ENCODE measurements at places on chromosomes 5 and 9.

- no peak for DNase-seq
Measured at GRCh38 chr9:20640331-20641187, 18.3 kb upstream of the MLLT3 start.

DNA sequence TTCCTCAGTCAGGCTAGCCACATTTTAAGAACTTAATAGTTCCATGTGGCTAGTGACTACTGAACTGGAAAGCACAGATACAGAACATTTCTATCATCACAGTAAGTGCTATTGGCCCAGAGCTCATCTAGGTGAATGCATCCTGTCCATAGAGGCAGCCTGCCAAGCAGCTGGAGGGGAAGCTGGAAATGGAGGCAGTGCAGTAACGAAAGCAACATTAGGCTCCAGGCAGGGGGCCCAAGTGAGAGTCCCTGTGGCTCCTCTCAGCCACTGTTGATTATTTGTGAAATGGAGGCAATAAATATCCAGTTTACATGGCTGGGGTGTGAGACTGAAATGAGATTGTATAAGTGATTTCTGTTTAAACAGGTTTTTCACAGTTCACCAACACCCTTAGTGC, 227.2 kb upstream of the KLF9 start:
- no peak for DNase-seq

- no peak for DNase-seq
Measured at GRCh38 chr9:130631331-130632080, 32.9 kb upstream of the PRDM12 start.

- DNase-seq = no peak
Measured at GRCh38 chr9:131745610-131746009, 5.7 kb upstream of the RAPGEF1 start.

DNA sequence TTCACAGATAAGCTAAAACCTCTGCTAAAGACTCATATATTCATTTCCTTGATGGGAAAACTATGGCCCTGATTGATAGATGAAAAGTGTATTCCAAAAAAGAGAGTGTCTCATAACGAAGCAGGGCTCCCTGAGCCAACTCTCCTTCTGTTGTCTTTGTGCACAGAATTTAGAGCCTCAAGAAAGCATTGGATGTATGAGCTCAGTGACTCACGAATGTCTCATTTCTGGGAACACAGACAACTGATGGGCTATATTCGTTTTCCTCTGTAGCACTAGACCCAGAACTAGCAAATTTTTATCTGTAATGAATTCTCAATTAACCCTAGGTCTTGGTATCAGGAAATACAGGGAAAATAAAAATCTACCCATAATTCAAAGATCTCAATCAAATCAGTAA, 88.4 kb downstream of the LMNB1 start:
- no peak for DNase-seq

GRCh38 chr9:119963258-119963797, 594.1 kb upstream of the BRINP1 start:
- no peak for DNase-seq

GRCh38 chr9:77981332-77981731, 50.3 kb downstream of the GNAQ start:
- DNase-seq = no peak

DNA sequence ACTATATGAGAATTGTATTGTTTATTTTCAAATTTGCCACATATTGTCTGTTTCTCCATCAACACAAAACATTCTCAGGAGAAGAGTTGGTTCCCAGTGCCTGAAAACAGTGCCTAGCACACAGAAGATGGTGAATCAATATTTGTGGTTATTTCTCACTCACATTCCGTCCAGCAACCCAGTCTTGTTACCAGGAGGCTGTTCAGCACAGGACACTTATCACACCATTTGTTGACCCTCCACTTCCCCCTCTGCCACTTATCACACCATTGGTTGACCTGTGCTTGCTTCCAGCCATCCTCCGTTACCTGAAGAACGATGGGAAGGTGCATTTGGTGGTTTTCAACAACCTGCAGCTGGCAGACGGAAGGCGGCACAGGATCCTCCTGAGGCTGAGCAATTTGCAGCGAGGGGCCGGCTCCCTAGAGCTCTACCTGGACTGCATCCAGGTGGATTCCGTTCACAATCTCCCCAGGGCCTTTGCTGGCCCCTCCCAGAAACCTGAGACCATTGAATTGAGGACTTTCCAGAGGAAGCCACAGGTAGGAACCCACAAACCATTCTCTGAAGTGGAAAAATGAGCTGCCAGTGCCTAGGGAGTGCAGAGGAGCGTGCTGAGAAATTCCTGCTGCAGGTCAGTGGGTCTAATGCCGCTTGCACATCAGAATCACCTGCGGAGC, 20.5 kb downstream of the THBS4 start:
- DNase-seq = no peak
